Mucosa of descending colon (tissue), 3 donors: ENCODE measurements at places on chromosomes 12 and 14. TPM values are rescaled to one million over a fixed set of nuclear protein-coding genes. Genes with fewer than 3 reads are reported as not detected.

GPR65 gene
- 1.6 TPM for total RNA-seq

DNA sequence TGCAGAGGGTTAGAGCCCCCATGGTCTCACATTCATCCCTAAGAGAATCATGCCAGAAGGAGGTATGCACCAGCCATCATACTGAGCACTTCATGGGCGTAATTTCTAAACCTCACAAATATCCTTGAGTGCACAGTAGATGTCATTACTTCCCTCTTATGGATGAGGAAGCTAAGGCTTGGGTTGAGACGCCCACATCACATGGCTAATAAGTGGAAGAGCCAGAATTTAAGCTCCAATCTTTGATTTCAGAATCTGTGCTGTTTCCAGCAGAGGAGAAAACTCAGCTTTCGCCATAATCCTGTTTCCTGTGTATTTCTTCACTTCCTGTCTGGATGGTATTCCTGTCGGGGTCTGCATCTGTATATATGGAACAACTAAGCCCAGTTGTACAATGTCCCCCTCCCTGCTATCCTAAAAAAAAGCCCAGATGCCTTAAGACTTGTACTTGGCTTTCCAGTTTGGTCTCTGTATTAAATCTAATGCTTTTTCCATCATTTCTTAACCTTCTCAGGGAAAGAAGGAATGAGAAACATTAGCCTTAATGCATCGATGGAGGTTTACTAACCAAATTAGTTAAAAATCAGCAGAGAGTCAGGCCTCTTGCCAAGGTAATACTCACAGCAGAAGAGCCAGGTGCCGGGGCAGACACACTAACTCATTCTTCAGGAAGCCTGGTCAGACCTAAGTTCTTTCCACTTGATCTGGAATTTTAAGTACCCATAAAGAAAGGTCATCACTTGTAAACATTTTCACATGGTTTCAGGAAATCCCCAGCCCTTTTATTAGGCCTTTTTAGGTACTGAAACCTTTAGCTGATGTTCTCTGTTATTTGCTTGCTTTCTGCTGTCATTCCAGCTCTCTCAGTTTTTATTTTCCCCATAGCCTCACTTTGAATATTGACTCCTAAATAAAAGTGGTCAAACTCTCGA, 5.3 kb downstream of the ISCU start:
- no peak for DNase-seq

- no peak for DNase-seq
Measured at GRCh38 chr12:102957339-102958050, at the start of gene ASCL1. TSS of gene ASCL1 (plus strand) at chr12:102957674. CDS start at chr12:102958245, 571 bp downstream.

GRCh38 chr14:103055695-103056094, 1.7 kb downstream of the CDC42BPB start:
- no peak for DNase-seq

DNA sequence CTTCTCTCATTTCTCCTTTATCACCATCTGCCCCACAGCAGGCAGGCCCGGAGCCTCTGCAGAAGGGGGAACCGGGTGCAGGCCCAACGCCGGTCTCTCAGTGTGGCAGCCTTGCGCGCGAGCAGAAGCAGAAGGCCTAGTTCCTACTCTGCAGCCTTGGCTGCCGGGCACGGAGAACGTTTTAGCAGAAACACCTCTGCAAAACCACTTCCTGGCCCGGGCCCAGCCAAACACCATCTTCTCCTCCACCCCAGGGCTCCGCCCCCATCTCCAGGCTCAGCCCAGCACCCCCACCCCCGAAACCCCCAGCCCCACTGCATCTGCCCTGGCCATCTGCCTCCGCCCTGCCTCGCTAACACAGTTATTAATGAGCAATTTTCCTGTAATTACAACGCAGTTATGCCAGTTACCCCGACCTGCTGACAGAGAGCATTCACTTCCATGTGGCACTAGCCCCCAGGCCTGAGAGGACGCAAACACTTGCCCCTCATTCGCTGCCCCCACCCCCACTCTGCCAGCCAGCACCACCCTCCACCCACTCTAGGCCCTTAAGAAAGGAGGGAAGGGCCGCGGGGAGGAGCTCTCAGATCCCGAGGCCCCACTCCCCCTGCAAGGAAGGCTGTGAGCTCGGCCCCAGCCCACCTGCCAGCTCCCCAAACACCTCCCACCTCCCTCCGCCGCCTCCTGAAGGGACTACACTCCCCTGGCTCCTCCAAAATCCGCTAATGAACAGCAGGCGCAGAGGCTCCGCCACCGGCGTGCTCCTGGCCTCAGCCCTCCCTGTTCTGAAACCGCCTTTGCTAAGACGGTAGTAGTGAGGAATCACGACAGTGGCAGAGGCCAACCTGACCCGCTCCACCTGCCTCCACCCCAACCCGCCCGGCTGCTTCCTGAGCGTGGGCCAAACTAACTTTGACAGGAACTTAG, 44.7 kb upstream of the FBRSL1 start:
- peak; percentile 60 for DNase-seq

FAM222A gene
- 1.7 TPM for total RNA-seq

NRXN3 gene
- total RNA-seq: 2.1 TPM
